ENCODE measurements at places on chromosomes 7 and 10.
A peak's percentile ranks its signal among the peaks of the same experiment; 100 is the strongest.

DNA sequence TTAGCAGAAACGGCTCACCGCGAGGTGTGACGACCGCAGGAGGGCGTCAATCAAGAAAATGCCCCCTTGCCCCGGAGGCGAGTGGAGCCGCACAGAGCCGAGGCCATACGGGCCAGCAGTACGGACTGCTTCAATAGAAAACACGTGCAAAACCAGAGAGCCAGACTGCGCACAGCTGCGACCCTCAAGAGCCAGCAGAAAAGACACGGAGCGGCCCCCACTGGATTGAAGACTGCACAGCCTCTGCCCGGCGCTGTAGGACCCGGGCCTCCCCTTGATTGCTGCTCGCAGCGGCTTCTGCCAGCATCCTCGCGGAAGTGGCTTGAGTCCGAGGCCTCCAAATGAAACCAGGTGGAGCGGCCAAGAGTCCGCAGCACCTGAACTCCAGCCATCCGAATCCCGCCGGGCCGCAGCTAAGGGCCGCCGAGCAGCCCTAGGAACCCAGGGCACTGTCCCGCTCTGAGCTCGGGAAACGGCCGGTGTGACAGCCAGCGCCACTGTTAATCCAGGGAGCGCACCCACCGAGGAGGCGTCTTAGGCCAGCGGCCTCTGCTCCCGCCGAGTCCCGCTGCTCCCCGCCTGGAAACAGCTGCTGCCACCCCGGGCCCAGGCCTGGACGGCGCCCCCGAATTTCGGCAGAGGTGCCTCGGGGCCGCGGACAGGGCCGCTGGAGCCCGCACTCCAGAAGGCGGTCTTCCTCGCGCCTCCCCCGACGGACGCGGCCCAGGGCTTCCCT, 660 bp upstream of the HHEX start:
- DNase-seq, result no peak

DNA sequence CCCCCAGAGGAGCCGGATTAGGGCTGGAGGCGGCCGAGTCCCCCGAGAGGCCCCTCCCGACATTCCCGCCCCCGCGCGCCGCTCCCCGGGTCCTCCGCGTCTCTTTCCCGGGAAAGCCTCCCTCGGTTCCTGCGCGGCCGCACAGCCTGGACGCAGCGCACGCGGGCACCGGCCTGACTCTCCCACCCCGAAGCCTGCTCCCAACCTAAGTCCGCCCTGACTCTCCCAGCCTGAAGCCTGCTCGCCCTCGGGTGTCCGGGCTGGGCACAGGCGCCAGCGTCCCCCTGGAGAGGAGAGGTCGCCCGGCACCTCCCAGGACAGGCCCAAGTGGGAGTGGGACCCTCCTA, 441 bp upstream of the VENTX start:
- no peak for DNase-seq

- DNase-seq, result no peak
These were observed 78.6 kb downstream of the TNS3 start for GRCh38 chr7:47503281-47503680.

GRCh38 chr10:61486738-61487396, 33.7 kb upstream of the TMEM26 start:
- DNase-seq, result no peak

GRCh38 chr10:83332690-83333089, 806.6 kb upstream of the GHITM start:
- no peak for DNase-seq

DNA sequence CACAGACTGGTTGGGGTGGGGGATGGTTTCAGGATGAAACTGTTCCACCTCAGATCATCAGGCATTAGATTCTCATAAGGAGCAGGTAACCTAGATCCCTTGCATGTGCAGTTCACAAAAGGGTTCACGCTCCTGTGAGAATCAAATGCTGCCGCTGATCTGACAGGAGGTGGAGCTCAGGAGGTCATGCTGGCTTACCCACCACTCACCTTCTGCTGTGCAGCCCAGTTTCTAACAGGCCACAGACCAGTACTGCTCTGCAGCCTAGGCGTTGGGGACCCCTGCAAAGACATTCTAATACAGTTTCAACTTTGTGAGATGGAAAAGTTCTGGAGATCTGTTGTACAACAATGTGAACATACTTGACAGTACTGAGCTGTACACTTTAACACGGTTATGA, 39.9 kb downstream of the STRA8 start:
- no peak for DNase-seq

- DNase-seq, result no peak
These were observed 588.5 kb downstream of the TNS3 start for GRCh38 chr7:46993396-46993795.

DNA sequence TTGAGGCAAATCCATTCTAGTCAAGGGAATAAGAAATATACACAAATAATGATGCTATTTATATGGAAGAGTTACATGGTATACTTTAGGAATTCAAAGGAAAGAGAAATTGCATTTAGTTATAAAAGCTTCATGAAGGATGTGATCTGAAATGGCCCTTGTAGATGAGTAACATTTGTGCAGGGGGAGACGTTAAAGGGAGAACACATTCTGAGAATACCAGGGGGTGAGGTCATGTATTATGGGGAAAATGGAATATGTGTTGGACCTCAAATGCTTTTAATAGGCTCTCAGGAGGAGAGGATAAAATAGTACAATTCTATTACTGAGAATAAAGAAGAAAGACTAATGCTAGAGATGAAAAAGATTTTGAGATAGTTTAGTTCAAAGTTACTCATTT, 122.5 kb upstream of the NOBOX start:
- no peak for DNase-seq

DNA sequence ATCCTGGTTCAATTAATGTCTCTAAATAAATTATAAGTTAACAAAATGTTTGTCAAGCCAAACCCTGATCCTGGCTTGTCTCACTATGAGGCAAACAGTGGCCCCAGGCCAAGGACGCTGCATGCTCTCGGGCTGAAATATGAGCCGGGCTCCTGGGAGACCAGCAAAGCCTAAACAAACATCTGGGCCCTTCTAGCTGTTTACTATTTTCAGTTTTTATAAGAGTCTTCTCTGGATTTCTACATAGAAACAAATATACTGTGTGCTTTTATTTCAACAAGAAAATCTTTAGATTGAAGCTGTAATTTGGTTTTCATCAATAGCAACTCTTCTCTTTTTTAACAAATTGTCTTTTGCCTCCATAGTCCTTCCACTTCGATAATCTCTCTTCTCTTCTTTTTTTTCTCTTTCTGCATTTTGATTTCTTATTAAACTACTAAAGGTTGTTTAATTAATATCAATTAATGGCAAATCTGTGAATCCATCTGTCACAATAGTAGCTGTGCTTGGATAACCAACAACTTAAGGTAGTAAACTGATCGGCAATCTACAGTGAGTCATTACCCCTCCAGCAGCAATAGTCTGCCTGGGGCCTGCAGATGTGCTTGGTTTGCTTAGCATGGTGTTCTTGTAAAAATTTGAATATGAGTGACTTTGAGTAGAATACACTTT, 83.3 kb upstream of the DNAJC1 start:
- no peak for DNase-seq

DNA sequence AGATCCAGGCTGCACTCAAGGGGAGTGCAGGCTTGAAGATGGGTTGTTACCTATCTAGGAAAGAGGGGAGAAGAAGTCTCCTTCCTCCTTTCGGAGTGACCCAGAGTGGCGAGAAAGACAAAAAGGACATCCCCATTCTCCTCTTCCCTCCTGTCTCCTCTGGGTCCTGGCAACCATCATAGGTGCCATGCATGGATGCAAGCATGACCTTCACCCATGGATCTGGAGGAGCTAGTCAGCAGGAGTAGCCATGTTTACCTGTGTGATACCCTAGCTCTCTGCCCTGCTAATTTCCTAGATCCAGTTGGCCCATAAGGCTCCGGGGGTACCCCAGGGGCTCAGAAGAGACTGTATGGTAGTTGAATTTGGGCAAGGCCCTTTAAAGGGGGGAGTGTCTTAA, 17.2 kb upstream of the CROT start:
- no peak for DNase-seq

- no peak for DNase-seq
These were observed 9.8 kb downstream of the RHBDD2 start for GRCh38 chr7:75888464-75889222.

DNA sequence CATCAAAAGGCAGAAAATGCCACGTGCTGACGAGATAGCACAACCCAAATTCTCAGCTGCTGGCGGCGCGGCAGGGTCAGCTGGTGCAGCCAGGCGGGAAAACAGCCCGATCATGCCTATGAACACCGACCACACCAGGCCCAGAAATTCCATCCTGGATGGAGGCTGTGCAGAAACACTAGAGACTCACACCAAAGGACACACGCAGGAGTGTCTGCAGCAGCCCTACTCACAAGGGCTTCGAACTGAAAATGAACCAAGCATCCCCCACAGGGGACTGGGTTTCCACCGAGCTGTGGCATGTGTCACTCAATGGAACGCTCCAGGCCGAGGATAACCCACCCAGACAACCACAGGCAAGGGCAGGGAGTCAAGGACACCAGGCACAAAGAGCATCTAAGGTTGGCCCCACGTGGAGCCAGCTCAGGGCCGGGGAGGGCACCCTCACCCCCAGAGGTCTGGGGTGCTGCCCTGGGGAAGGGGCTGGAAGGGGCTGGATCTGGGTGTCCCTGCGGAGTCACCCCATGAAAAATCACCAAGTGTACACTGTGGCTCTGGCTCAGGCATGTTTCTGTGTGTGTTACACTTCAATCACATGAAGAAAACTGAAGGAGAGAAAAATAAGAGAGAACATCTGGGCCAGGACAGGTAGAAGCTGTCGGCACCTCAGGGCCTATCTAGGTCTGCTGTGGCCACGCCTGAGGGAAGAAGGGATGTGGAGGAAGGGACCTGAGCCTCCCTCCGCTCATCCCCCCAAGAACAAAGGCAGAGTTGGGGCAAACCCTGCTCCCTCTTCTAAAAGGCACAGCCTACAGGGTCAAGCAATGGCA, 33.0 kb downstream of the RASGEF1A start:
- no peak for DNase-seq

DNA sequence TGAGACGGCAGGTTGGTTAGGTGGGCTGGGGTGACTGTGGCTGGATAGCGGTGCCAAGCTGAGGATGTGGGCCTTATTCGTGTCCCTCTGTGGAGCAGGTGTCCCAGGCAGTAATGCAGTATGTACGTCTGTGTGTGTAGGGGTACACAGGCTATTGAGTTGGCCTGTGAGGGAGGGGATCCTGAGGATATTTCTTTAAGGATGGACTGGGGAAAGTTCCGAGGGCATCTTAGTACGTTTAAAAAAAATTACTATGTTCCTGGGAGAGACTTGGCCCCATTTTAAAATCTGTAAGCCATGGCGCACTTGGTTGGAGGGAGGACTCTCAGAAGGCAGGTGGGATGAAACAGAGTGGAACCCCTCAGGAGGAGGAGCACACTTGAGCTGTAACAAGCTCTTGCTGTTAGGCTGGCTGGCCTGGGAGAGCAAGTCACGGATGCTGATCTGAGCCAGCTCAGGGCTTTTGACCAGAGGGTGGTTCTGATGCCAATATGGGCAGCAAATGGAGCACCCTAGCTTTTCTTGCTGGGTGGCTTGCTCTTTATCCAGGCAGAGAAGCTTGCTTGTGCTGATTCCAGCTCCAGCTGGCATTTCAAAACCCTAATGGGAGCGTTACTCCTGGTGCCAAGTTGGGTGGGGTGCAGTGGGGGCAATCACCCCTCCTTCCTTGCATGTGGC, 765 bp downstream of the WBP1L start:
- DNase-seq, result peak; percentile 17

DNA sequence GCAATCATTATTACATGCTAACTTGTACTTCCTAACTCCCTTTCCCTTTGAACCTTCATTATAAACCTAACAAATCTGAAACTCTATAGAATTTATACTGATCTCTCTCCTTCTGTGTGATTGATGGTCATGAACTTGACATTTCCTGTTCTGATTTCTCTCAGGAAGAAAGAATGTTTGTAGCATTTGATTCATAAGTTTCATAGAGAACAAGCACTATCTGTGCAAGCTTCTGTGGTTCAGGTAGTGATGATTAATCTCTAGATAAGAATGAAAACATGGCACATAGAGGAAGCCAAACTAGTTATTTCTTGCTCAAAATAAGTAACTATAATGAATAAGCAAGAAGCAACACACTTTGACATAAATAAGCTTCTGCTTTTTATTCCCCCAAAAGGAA, 34.2 kb downstream of the TFPI2 start:
- no peak for DNase-seq

- DNase-seq, result no peak
These were observed 520.0 kb downstream of the PARD3 start for GRCh38 chr10:34295142-34295548.

GRCh38 chr7:27062946-27063345, 32.9 kb downstream of the HOXA1 start:
- DNase-seq, result no peak

- DNase-seq, result no peak
These were observed 356.6 kb upstream of the ZMIZ1 start for GRCh38 chr10:78712147-78712546.

- DNase-seq, result no peak
These were observed 142.7 kb downstream of the ADARB2 start for GRCh38 chr10:1594372-1595241.

DNA sequence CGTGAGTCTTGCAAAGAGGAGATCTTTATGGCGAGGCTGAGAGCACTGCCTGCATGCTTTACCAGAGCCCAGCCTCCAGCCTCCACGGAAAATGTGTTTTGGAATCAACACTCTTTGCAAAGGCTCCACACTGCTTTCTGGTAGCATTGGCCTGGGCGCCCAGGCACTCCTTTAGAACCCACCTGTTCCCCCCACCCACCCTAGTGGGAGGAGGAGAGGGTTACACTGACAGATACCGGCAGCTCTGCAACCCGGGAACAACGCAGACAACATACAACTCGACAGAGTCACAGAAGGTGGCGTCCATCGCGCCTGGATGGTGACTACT, 5.5 kb upstream of the MNX1 start:
- DNase-seq, result no peak

GRCh38 chr10:71059943-71060342, 152.4 kb upstream of the UNC5B start:
- no peak for DNase-seq

GRCh38 chr10:112649006-112649821, 202.2 kb downstream of the VTI1A start:
- DNase-seq, result no peak

- no peak for DNase-seq
These were observed 158.9 kb upstream of the TNRC18 start for GRCh38 chr7:5582532-5582935.

GRCh38 chr10:91944880-91945630, 21.5 kb downstream of the BTAF1 start:
- DNase-seq, result peak; percentile 20
